ENCODE measurements at places on chromosomes 13 and 19.

- DNase-seq, result peak; percentile 89
These were observed 1.1 kb upstream of the ZNF763 start for GRCh38 chr19:11963566-11964355.

- DNase-seq, result no peak
These were observed 19.3 kb upstream of the TINCR start for GRCh38 chr19:5587071-5587455.

DNA sequence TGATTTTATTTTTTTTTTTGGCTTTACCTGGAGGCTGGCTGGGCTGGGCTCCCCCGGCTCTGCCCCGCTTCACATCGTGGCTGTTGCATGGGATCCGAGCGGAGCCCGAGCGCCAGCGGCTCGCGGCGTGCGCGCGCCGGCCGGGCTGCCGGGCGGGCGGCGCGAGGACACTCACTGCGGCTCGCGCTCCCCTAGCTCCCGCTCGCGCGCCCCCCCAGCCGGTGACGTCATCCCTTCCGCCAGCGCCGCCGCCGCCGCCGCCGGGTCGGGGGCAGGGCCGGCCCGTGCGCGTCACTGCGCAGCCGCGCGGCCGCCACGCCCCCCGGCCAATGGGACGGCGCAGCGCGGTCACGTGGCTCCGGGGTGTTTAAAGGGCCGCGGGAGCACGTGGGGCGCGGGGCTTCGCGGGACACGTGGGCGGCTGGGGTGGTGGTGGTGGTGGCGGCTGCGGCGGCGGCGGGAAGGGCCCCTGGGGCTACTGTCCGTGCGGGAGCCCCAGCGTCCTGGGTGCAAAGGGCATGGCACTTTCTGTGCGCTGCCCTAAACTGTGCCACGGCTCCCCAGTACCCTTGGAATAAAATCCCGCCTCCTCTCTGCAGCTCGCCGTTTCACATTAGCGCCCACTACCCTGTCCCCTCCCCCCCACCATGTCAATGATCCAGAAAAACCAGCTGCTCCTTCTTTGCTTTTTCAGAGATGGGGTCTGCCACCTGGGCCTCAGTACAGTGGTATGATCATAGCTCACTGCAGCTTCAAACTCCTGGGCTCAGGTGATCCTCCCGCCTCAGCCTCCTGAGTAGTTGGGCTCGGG, at the start of gene PTPRS:
Gene PTPRS, minus strand, starts transcription at position 176 of the 811 bp plus-strand sequence. CDS start 54,672 bp downstream, outside the sequence.
- DNase-seq, result peak; percentile 43

DNA sequence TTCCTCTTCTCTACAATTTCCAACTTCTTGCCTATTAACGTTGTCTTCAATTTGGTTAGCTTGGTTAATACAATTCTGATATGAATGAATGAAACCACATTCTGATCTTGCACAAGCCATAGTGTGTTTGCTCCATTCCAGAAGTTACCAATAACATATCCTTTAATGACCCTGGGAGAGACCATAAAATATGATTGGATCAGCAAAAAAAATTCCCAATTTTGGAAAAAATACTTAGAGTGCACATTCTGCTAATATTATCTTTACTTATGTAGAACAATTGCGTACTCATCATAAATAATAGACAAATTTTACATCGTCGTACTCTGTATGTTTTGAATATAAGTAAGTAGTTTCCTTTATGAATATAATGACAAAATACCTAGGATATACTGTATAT, 117.2 kb downstream of the SLITRK5 start:
- DNase-seq, result no peak

DNA sequence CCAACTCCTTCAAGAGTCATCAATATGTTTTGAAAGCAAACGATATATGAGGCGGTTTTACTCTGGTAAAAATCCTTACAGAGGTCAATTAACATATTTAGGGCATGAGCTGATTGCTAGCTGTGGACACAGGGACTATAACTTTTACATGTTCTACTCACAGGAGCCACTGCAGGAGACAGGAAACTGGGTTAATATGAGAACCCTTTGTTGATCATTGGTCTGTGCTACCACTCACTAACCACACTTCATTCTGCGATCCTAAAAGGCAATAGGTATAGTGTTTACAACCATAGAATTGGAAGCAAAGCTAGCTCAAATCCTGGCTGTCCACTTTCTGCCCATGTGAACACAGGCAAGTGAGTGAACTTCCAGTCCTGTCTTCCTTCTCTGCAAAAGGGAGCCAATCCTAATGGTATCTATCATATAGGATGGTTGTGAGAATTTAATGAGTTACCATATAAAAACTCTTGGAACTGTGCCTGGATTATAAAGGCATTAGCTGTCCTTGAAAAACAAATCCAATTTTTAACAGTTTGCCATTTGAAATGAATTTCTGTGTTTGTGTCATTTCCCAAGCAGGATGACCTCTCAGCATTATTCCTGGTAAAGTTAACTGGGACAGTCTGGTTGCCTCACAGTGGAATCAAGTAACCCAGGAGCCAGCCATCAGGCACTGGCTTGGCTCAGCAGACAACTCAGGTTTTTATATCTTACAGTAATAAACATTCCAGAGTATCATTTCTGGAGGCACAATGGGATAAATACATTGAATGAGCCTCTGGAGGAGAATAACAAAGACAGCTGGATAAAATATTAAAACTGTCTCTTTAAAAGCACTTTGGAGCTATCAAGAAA, 29.8 kb upstream of the RAP2A start:
- no peak for DNase-seq

GRCh38 chr19:12668932-12669269, 2.3 kb downstream of the WDR83 start:
- peak; percentile 63 for DNase-seq

DNA sequence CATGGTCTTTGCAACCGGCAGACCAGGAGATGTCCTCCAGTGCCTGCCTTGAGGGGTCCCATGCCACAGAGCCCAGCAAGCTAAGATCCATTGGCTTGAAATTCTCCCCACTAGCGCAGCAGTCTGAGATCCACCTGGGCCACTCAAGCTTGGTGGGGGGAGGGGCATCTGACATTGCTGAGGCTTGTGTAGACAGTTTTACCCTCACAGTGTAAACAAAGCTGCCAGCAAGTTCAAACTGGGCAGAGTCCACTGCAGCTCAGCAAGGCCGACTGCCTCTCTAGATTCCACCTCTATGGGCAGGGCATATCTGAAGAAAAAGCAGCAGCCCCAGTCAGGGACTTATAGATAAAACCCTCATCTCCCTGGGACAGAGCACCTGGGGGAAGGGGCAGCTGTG, 32.0 kb upstream of the ITM2B start:
- DNase-seq, result no peak

- no peak for DNase-seq
These were observed 26.1 kb downstream of the EDNRB start for GRCh38 chr13:77892491-77892890.

- peak; percentile 4 for DNase-seq
These were observed 1023.5 kb downstream of the PCDH17 start for GRCh38 chr13:58655086-58655485.

DNA sequence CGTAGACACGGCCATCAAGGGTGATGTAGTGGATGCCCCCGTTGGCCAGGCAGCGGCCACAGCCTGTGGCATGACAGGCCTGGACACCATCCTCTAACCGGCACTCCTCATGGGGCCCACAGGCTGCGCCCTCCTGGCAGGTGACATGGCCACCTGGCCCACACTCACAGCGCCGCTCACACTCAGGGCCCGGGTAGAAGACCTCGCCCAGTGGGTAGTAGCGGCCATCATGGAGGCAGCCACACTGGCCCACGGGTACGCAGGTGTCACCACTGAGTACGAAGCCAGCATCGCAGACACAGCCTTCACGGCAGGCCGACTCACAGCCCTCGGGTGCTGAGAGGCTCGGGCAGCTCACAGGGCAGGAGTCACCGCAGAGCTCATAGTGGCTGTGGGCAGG, 27.2 kb upstream of the FBL start:
- DNase-seq, result no peak

- no peak for DNase-seq
These were observed 40.4 kb downstream of the LRCH1 start for GRCh38 chr13:46593398-46593797.

- peak; percentile 86 for DNase-seq
These were observed at the start of gene LAIR1 for GRCh38 chr19:54364775-54365257. TSS of gene LAIR1 (minus strand) at chr19:54364931. CDS start at chr19:54364804, 127 bp downstream.

GRCh38 chr19:5149508-5149907, 180.6 kb downstream of the KDM4B start:
- DNase-seq, result no peak

DNA sequence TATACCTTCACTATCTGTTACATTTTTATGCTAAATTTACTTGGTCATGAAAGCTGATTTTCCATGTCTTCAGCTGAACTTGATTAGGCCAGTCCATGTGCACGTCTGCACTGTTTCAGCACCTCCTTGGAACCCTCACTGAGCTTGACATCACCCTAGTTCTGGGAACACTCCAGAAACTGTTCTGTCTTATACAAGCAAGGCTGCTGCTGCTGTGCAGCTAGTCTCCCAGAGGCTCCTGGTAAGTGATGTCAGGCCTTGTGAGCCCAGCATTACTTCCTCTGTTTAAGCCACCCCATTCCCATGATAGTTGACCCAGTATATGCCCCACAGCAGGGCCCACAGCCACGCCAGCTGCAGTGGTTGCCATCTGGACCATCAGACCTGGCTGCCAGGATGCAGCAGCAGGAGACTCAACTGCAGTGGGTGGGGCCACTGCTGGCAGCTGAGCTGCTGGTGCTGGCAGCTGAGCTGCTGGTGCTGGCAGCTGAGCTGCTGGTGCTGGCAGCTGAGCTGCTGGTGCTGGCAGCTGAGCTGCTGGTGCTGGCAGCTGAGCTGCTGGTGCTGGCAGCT, 90.5 kb upstream of the AKAP11 start:
- DNase-seq, result no peak

GRCh38 chr19:18428787-18429674, 8.9 kb downstream of the ISYNA1 start:
- peak; percentile 69 for DNase-seq

DNA sequence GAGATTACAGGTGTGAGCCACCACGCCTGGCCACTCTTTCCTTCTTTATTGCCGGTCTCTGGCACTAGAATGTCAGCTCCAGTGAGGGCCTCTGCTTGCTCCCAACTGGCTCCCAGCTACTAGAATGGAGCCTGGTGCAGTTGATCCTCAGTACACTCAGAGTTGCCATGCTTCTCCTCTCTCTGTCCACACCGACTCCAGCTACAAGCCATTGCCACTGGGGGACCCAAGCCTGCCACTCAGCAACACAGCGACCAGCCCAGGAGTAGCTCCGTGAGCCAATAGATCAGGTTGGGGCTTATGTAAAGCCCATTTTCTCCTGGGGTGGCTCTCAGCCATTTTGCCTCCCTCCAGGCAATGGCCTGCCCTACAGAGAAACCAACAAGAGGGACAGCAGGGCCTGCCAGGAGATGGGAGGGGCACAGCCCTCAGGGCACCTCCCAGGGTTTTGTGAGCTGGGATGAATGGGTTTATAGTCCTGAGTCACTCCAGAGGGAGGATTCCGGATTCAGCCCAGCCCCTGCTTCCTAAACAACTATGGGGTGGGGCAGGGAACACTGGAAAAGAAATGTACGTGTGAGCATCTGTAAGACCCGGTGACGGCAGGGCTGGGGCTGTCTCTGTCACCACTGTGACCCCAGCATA, 36.5 kb downstream of the OPA3 start:
- no peak for DNase-seq

DNA sequence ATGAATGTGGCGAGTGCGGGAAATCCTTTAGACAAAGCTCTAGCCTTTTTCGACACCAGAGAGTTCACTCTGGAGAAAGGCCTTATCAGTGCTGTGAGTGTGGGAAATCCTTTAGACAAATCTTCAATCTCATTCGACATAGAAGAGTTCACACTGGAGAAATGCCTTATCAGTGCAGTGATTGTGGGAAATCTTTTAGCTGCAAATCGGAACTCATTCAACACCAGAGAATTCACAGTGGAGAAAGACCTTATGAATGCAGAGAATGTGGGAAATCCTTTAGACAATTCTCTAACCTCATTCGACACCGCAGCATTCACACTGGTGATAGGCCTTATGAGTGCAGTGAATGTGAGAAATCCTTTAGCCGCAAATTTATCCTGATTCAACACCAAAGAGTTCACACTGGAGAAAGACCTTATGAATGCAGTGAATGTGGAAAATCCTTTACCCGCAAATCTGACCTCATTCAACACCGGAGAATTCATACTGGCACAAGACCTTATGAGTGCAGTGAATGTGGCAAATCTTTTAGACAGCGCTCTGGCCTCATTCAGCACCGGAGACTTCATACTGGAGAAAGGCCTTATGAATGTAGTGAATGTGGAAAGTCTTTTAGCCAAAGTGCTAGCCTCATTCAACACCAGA, 5.7 kb downstream of the ZNF551 start:
- no peak for DNase-seq

- DNase-seq, result peak; percentile 19
These were observed 1.1 kb downstream of the PPP6R1 start for GRCh38 chr19:55257461-55258420.

DNA sequence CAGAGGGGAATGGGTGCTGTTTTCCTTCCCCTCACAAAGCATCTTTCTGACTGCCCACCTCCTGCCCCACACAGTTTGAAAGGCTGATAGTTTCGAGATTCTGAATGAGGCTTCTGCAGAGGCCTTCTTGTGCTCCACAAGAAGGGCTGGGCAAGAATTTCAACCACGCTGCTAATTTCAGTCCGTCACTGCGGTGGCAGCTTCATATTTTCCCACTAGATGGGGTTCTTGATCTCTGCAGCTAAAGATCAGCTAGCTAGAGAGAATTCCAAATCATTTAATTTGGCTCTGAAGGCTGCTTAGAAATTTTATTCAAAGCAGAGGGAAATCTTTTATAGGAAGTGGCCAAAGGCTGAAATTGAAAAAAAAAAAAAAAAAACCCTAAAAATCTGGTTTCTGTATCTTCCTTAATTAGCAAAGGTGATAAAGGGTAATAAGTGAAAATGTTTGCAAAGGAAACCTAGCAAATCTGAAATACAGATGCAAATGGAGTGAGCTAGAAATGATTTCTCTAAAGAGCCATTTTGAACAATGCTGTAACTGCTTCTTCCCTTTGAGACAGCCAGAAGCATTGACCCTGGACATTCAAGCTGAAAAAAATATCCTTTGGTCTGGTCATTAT, 38.0 kb upstream of the C13orf42 start:
- peak; percentile 42 for DNase-seq

DNA sequence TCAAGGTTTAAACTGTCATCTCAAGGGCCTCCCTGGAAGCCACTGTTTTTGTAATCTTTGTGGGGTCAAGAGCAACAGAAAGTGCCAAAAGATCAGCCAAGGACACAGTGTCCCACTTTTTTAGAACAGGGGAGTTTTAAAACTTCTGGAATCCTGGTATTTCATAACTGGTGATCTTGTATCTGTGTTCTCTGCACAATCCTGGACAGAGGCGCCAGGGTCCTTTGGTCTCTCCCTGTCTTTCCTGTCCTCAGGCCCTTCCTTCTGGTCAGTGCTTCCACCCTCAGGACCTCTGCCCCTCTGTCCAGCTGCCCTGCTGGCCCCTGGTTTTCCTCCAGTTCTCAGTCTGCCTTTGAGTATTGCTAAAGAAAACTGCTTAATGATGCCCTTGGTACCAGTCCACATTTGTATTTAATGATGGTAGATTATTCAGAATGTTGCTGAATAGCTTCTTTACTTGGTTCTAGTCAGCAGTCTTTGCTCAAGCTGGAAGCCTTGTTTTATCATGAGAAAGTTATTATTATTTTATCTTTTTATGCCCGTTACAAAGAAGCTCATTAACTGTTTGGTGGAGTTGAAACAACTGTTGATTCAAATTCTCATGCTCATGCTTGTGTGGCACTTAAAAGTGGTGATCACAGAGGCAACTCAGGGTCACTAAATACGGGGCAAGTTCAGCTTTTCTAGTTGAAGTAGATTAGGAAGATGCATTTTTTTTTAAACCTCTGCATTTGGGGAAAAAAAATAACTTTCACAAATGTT, 47.5 kb downstream of the WASF3 start:
- DNase-seq, result no peak

All from suppressor macrophage (primary cell).